ENCODE measurements at places on chromosomes 7 and 10.

DNA sequence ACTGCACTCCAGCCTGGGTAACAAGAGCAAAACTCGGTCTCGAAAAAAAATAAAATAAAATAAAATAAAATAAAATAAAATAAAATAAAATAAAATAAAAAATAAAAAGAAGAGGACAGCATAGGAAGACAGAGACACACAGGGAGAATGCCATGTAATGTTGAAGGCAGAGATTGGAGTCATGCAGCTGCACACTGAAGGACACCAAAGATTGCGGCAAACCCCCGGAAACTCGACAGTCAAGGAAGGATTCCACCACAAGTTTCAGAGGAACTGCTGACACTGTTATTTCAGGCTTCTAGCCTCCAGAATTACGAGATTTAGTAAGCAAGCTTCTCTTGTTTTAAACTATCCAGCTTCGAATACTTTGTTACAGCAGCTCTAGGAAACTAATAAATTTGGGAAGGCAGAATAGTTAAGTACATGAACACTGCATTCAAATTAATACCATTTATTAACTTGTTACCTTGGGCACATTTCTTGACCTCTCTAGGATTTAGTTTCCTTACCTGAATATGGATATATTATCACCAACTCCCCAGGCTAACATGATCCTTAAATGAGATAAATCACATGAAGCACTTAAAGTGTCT lies 9.5 kb downstream of the CPED1 start:
- no peak for DNase-seq

- no peak for DNase-seq
Measured at GRCh38 chr10:3853016-3853415, 68.0 kb upstream of the KLF6 start.

DNA sequence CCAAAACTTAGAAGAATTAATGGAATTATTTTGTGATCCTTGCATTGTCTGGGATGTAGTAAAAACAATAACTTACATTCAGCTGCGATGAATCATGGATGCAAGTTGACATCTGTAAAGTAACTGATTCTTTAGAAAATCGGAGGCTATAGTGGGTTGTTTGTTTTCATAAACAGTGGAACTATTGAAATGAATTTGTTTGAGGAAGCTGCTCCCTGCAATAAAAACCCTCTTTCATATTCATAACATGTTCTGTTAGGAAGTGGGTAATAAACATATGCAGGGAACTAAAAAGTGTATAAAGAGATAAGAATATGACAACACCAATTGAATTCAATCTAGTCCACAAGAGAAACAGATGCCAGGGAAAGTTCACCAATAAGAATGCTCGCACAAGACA lies 53.6 kb downstream of the AGMO start:
- DNase-seq, result no peak

DNA sequence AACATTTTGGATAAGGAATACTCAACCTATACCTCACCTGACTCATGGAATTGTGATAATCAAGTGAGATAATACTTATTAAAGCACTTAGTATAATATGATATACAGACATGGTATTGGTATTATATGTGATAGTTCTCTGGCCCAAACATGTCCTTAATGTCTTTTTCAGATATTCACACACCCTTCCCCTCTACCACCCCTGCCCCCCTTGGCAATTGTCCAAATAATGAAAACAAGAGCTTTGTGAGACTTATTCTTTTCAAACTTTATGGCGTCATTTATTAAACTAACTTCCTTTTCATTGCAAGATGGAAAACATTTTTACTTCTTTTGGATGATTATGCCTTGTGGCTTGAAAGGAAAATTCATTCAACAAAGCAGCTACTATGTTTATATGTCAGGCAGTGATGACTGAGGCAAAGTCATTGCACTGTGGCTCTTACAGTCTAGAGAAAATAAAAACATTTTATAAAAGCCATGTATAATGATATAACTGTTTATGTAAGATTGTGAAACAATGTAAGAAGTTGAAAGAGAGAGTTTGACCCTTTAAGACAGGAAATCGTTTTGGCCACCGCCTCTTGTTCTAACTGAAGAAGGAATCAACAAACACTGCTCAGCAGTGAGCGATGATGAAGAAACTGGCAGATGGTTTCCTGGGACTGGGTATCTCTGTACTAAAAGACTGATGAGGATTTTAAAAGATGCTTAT lies 27.4 kb downstream of the MINPP1 start:
- no peak for DNase-seq

DNA sequence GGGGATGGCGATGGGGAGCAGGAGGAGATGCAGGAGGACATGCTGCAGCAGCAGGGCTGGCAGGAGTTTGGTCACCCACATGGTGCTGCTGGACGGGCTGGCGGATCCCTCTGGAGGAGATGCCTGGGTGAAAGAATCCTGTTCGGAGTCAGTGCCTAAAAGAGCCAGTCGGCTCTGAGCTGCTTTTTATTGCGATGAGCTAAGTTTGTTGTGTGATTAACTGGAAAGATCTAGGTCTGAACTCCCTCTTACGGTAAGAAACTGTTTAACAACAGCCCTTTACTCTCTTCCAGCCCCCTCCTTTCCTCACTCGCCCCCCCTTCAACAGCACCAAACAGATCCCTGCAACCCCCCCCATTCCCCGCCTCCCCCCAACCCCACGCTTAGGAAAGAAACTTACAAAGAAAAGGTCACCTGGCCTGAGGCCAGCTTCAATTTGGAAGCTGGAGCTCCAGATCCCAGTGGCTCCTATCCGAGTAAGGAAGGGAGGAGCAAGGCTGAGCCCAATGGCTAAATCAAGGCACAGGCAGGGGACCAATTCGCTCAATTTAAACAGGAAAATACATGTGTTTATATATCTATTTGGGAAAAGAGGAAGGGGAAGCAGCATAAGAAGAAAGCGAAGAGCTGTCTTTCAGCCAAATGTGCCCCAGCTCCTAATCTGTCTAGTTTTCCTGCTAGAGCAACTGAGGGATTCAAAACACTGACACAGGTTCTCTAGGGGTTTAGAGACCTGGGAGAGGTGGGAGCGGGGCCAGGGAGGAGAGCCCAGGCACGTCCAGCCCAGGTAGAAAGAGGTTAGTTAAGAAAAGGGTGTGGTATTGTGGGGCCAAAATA lies at the start of gene HGF:
TSS of gene HGF (minus strand) at position 157 of the 837 bp plus-strand sequence. CDS start at position 81, 76 bp downstream.
- DNase-seq, result no peak

DNA sequence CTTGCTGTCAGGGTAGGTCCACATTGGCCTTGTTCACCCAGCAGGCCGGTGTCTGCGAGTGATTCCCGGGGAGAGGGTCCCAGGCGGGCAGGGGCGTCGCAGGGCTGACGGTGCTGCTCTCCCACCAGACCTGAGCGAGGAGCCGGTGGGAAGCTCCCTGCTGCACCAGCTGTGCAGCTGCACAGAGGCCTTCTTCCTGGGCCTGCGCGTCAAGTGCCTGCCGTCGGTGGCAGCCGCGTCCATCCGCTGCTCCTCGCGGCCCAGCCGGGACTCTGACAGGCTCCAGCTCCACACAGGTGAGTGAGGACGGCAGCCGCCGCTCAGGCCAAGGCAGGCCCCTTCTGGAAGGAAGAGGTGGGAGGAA lies 14.6 kb downstream of the AMZ1 start:
- DNase-seq, result no peak

GRCh38 chr7:41481353-41481752 lies 221.5 kb downstream of the INHBA start:
- no peak for DNase-seq

GRCh38 chr10:9451211-9451773 lies 1396.8 kb downstream of the GATA3 start:
- no peak for DNase-seq

GRCh38 chr10:78194050-78194449 lies 160.4 kb downstream of the RPS24 start:
- DNase-seq, result no peak

DNA sequence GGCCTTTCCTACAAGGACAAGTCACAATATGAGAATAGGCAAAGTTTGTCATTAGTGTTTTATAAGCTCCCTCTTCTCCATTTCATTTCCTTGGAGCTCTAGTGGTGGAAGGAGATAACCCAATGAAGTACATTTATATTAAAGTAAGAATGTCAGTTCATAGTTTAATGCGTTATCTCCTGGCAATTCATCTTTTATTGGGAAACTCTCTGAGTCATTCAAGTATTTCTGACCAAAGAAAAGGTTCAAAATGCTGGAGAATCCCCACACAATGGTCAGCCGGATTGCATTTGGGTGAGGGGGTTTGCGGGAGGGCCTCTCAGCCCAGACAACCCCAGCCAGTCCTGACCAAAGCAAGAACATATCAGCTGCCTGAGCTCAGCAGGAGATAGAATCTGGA lies 321.5 kb upstream of the NRP1 start:
- no peak for DNase-seq

GRCh38 chr10:84265418-84265817 lies 20.6 kb downstream of the RGR start:
- DNase-seq, result no peak

DNA sequence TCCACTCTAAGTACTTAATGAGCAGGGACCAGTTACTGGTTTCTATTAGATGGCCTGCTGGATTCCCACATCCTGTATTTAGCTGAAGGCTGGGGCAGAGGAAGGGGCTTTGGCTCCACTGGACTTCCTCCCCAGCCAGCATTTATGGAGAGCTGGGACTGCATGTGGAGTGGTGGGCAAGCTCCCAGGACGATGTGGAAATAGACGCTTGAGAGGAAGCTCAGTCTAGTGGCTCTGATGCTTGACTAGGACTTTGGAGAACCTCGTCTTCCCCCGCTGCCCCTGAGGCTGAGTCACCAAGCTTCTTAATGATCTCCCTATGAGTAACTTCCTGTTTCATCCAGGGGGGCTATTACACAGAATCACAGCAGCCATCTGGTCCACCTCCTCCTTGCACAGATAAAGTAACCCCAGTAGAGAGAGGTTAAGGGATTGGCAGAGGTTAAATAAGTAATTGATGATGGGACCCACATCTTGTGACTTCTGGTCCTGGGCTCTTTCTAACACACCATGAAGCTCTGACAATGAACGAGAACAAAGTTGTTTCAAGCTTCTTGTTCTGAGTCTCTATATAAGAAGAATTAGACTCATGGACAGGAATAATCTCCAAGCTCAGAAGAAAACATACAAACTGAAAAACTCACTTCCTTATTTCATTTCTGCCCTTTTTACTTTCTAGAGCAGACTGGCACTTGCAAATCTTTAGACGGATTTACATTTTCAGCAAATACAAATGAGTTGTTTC lies 126.2 kb downstream of the PRPF18 start:
- DNase-seq, result no peak

DNA sequence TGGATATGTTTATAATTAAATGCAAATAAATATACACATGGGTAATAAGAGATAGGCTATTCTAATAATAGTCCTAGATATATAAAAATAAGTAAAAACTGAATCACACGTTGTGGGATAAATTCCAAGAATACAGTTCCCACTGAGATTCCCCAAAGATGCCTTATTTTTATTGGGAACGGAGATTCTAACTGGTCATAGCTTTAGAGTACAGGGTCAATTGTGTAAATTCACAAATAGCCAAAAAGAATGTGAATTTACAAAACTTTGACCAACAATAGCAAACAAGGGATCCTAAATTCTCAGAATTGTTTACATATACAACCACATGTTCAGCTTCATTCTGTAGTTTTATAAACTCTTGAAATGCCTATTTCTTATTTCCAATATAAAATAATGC lies 65.0 kb downstream of the VSTM4 start:
- DNase-seq, result no peak

DNA sequence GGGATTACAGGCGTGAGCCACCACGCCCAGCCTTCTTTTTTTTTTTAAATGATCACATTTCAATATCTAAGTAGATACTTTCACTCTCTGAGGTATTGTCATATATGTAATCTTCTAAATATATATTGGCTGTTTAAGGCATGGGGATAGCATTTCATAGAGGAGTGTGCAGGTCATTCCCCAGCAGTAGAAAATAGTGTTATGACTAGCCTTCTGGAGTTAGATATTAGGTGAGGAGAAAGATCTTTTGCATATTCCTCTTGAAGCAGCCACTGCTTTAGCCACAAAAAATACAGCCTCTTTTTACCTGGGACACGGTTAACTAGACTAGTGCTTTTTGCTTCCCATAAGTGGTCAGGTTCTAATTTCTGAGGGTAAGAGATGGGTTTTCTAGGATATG lies 28.9 kb downstream of the ADD3 start:
- DNase-seq, result no peak

GRCh38 chr7:128190051-128190647 lies 50.9 kb upstream of the LEP start:
- no peak for DNase-seq

DNA sequence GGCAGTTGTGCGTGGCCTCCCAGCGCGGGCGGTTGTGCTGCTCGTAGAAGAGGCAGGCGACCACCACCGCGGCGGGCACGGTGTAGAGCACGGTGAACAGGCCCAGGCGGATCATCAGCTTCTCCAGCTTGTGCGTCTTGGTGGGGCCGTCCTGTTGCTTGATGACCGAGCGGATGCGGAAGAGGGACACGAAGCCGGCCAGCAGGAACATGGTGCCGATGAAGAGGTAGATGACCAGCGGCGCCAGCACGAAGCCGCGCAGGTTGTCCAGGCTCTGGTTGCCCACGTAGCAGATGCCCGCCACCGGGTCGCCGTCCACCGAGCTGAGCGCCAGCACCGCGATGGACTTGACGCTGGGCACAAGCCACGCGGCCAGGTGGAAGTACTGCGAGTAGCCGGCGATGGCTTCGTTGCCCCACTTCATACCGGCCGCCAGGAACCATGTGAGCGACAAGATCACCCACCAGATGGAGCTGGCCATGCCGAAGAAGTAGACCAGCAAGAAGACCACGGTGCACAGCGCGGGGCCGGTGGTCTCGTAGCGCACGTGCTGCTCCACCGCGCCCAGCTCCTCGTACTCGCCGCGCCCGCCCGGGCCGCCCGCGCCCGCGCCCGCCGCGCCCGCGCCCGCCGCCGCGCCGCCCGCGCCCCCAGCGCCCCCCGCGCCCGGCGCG lies 2.2 kb downstream of the FZD8 start:
- DNase-seq, result no peak

DNA sequence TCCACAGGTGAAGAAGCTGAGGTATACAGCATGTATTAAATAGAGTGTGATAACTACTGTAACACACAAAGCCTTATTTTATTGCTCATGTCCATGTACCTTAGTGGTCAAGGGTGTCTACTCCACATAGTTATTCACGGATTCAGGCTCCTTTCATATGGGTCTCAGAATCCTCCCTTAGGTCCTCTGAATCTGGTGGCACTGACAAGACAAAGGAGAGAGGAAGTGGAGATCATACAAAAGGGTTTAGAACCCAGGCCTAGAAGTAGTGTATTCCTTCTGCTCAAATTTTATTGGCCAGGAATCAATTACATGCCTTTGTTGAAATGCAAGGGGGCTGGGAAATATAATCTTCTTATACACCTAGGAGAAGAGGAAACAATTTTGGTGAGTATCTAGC lies 164.6 kb downstream of the PTEN start:
- DNase-seq, result no peak

- DNase-seq, result no peak
Measured at GRCh38 chr7:68613405-68613804, 984.9 kb upstream of the AUTS2 start.

GRCh38 chr10:1454428-1454827 lies 282.9 kb downstream of the ADARB2 start:
- DNase-seq, result no peak

GRCh38 chr10:105171945-105172344 lies 530.9 kb downstream of the SORCS3 start:
- DNase-seq, result no peak

GRCh38 chr10:119546009-119546408 lies 3.5 kb upstream of the RGS10 start:
- DNase-seq, result no peak

GRCh38 chr7:36916116-36916515 lies 191.8 kb upstream of the AOAH start:
- no peak for DNase-seq
